NCI-H146 (cell line): ENCODE measurements at places on chromosomes 6 and 20.
A peak's percentile ranks its signal among the peaks of the same experiment; 100 is the strongest.

GRCh38 chr6:41942067-41942851 is 651 bp upstream of the CCND3 start:
- no peak for DNase-seq

DNA sequence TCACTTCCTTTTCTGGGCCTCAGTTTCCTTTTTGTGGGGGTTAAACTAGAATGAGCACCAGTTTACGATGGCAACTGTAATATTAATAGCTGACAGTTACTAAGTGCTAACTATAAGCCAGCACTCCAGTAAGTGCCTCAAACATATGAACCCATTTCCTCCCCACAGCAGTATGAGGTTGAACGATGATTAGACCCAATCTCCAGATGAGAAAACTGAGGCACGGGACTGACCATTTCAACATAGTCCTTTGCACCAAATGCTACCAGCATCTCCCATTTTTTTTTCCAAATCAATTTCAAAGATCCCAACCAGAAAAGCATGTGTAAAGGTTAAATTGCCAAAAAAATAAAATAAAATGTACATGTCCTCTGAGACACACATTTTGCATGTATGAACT is 7.1 kb downstream of the SLC13A3 start:
- DNase-seq, result no peak

DNA sequence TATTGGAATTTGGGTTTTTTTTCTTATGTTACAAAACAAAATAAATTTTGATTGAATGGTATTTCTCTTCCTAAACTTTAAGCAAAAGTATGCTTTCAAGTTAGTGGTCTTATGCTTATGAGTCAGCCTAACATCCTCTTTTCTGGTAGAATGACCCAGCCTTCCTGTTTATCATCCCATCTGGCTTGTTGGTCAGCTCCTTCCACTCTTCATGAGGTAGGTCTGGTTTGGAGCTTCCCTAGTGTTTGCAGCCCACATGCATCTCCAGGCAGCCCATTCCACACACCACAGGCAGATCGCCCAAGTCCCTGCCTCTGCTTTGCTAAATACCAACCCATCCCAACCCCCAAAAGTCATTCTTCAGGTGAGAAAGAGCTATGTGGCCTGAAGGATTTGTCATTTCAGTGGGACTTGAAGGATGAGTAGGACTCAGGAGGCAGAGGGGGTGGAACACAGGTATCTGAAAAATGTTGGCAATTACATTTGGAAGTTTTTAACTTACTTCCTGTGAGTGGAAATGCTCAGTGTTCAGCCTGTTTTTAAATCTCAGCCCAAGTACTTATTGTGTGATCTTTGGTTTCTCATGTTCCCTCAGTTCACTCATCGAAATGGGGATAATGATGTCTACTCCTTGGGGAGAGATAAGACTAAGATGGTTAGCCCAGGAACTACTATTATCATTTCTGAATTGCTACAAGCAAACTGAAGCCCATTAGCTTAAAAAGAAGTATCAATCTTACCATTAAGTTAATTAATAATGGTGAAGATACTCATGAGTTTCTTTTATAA is 294.0 kb downstream of the ADGB start:
- DNase-seq, result no peak

GRCh38 chr6:134146268-134147033 is 94.0 kb upstream of the SLC2A12 start:
- DNase-seq, result no peak

GRCh38 chr6:43493230-43493629 is 15.9 kb downstream of the TJAP1 start:
- no peak for DNase-seq

DNA sequence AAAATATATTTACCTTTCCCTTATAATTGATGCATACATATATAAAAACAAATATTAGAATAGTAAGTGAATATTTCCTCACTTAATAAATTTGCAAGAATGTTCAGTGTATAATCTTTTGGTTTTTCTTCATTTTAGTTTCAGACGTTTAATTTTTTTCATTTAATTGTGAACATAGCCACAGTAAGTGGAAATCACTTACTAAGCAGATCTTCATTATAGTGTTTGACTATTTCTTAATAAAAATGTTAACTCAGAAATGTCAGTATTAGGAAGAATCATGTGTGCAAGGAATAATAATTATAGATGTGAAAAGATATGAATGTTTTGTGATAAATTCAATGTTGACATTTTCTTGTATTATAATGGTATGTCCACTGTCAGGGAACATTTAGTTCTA is 27.4 kb downstream of the STXBP5 start:
- DNase-seq, result no peak

DNA sequence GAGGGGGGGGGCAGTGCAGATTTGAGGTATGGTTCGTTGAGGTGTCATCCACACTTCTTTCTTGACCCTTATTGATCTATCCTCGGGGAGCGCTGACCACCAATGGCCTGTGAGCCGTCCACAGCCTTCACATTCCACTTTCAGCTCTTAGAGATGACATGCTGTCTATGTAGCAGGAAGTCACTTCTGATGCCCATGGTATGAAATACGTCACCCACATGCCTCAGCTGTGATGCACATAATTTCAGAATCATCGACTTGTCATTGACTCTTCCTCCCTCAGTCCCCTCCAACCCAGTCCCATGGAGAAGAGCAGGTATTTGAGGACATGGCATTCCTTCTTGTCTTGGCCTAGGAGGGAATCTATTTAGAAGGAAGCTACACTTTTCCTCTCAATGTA is 4.7 kb upstream of the ADGRF5 start:
- no peak for DNase-seq

GRCh38 chr6:25179051-25179778 is 100.0 kb upstream of the CARMIL1 start:
- DNase-seq, result no peak

- DNase-seq, result no peak
Observed at GRCh38 chr6:10682355-10682988, 11.9 kb downstream of the C6orf52 start.

DNA sequence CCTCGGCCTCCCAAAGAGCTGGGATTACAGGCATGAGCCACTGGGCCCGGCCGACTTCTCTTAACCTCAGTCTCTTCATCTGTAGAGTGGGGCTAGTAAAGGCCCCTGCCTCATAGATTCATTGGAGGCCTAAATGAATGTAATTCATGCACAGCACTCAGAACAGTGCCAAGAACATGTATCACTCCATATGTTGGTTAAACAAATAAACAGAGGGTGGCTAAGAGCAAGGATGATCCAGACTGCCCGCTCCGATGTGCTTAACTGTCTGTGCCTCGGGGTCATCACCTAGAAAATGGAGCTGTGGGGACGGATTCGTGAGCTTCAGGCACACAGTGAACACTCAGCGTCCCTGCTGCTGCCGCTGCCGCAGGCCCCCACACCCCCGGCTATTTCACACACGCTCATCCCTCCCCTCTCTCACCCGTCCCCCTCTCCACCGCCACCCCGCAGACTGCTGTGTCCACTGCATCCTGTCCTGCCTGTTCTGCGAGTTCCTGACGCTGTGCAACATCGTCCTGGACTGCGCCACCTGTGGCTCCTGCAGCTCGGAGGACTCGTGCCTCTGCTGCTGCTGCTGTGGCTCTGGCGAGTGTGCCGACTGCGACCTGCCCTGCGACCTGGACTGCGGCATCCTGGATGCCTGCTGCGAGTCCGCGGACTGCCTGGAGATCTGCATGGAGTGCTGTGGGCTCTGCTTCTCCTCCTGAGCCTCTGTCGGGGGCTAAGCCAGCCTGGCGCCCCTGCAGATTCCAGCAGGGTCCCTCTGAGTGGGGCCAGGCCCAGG is 14.8 kb downstream of the MDFI start:
- peak; percentile 76 for DNase-seq

- DNase-seq, result no peak
Observed at GRCh38 chr6:109824105-109824504, 133.0 kb downstream of the FIG4 start.

GRCh38 chr20:34922654-34923381 is 32.8 kb downstream of the GSS start:
- DNase-seq, result no peak

DNA sequence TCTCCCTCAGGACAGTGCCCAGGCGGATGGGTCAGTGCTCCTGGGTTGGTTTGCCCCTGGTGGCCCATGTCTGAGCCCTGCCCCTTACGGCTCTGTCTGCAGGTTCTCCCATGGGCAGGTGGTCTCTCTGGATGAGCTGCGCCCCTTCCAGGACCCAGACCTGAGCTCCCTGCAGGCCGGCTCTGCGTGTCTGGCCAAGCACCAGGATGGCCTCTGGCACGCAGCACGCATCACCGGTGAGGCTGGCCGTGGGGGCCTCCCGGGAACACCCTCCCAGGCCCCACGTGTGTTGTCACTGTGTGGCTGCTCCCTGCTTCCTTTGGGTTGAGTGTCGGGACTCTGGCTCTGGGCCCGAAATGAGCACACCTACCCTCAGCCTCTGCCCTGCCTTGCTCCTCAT is 3.3 kb upstream of the LIME1 start:
- no peak for DNase-seq

DNA sequence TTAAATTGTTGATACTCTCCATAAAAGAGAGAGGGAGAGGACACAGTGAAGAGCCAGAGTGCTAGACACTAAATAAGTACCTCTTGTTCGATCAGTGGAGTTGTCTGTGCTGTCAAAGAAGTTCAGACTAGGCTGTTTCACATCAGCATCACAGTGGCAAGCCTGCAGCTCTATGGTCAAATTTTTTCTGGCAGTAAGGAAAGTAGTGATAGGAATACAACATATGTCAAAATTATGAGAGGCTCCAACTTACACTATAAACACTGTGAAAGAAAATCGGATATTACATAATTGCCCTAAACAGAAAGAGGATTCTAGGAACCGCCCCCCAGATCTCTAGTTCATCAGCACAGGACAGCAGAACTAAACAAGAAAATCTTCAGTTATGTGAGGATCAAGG is 23.1 kb downstream of the DNAH8 start:
- DNase-seq, result no peak

- no peak for DNase-seq
Observed at GRCh38 chr6:21193790-21194475, 399.6 kb upstream of the SOX4 start.

DNA sequence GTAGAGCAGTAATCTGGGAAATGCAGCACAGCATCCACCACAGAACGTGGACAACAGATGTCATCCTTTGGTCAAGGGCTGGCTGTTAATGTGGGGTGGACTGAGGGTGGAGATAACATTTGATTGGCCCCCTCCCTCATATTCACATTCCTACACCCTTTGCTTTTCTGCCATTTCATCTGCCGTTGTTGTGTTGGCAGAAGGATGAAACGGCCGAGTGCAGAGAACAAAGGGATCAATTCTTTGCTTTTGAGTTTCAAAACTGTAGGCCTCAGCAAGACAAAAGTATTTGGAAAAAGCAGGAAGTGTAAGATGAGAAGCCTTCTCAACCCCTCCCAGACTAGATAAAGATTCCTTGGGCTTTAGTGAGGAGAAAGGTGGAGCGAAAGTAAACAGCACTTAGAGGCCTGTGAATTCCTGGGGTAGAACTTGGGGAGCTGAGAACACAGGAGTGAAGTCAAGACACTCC is 74.2 kb upstream of the PHIP start:
- DNase-seq, result no peak

GRCh38 chr6:104201557-104201956 is 658.2 kb downstream of the HACE1 start:
- no peak for DNase-seq

DNA sequence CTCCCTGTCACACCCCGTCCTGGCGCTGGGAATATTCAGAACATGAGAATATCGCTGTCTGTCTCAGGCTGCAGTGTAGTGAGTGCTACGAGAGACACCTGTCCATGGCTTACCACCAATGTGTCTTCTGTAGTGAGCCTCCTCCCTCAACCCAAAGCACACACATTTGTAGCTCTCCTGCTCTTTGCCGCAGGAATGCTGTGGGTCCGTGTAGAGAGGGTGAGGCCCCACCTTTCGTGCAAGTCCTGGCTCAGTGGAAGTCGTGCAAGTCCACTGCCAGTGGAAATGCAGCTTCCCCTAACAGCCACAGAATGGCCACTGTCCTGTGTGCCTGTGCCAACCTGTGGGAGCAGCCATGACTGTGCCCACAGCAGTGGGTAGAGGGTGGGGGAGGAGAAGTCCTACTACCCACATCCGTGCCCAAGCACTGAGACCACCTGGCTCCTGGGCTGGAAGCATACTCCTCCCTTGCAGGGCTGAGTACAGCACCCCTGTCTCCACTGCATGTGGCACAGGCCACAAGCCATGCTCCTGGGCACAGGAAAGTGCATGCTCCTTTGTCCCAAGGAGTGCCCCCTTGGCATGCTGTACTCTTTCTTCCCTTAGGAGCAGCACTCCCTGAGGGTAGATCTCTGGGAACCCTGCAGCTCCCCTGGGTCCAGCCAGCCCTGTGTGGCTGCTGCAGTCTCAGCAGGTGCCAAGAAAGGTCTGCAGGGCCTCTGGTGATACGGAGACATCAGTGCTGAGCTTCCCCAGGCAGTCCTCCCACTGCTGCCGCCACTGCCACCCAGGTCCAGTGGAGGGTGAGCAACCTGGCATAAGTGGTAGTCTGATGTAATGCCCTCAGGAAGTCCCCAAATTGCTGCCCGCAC is 28.0 kb downstream of the IGF2R start:
- DNase-seq, result no peak

DNA sequence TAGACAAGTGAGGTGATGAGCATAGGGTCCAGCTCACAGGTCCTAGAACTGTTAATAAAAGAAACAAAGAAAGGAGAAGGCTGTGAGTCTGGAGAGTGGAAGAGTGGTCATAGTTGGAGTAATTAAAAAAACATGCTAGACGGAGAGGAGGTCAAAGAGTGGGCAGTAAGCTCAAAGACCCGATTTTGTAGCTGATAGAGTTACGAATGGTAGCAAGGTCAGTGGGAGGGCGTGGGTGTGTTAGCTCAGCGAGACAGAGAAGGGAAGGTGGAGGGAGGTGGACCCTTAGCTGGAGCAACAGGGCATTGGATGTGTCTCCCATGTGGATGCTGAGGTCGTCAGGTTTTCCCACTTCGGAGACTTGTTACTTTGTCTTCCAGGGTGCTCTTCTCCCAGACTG is 431.7 kb downstream of the CDH26 start:
- no peak for DNase-seq

DNA sequence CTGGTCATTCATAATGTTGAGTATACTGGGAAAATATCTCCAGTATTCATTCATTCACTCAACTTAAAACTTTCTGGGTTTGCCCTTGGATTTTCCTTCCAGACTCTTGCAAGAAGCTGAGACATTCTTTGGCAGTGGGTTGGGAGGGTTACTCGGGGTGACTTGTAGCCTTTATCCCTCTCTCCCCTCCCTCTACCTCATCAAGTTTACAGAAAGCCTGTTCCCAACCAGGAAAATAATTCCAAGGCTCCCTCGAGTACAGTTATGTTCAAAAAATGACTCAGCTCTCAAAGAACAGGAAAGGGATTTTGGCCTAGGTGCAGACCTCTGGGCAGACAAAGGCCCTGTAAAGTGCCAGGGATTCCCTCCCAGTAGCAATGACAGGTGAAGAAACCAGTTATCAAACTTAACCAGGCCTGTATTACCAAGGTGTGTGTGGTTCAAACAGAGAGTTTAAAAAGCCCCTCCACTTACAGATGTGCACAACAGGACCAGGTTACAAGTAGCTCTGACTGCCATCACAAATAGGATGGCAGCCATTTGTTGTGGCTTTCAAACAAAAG is 22.2 kb downstream of the FKBP1A start:
- DNase-seq, result no peak

GRCh38 chr6:149963212-149963461 is 606 bp upstream of the ULBP1 start:
- peak; percentile 76 for DNase-seq
